ENCODE measurements at places on chromosomes 13 and 19.

DNA sequence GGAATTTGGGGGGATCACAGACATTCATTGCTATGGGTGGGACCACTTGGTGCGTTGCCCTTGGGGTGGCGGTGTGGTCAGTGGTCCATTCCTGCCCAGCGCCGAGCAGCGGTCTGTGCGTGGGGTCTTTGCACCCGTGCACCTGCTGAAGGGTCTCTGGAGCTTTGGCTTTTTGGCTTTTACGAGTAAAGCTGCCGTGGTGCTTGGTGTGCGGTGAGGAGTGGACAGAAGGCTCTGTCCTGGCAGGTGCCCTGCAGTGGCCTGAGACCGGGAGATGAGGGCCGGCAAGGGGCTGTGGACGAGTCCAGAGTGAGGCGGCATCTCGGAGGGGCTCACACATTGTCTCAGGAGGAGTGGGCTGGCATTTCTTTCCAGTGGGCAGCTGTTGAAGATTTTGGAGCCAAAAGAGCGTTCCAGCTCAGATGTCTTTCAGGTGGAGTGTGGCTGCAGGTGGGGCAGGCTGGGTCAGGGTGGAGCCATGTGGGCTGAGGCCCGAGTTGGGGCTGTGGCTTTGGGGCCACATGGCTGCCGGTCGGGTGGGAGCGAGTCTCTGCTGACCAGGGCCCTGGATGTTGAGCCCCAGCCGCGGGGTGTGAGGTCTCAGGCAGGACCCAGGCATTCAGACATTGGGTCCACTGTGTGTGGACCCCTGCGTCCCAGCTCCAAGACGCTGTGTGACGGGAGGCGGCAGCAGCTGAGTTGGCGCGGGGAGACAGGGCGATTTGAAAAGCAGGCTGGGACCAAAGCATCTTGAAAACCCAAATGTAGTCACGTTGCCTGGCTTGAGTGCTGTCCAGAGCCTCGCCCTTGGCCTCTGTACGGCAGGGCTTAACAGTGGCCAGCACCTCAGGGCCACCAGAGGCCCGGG lies 11.7 kb downstream of the GNA11 start:
- DNase-seq, result no peak

DNA sequence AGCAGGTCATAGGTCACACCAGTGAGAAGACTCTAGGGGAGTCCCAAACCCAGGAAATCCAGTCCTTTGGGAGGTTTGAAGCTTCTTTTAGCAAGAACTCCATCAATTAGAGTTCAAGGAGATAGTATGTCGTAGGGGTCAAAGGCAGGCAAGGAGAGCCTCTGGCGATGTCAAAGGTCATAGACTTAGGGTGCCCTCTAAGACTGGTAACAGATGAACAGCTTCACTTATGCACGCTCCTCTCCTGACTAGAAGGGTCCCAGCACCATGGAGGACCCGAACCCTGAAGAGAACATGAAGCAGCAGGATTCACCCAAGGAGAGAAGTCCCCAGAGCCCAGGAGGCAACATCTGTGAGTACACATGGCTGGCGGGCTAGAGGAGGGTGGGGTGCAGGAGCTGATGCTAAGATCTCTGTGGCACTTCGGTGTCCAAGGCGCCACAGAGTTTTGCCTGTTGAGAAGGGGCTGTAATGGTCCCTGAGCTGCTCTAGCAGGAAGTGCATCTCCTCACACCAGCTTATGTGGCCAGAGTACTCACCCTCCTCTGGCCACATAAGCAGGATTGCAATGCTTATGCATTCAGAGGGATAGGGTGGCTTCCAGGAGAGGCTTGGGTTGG lies 557 bp downstream of the ZNF576 start:
- no peak for DNase-seq

- DNase-seq, result peak; percentile 93
Observed at GRCh38 chr13:110561344-110562035, at the start of gene RAB20. Gene RAB20, minus strand, starts transcription at chr13:110561722. Its CDS starts 203 bp downstream, at chr13:110561519.

- peak; percentile 48 for DNase-seq
Observed at GRCh38 chr13:39038569-39039030, 344 bp downstream of the NHLRC3 start.

DNA sequence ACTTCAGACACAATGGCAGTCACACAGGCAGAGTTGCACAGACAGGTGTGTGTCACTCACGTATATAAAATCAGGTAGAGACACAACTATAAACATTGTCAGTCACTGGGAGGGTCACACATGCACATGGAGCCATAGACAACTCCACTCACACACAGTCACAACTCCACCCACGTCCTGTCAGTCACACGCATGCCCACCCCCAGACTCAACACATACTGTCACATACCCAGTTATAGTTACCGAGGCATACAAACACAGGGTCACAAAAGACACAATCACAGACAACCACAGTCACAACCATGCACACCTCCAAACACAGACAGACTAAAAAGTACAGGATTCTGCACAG lies 1.5 kb downstream of the NUMBL start:
- no peak for DNase-seq

Data from ureter (tissue), 1 donor.